ENCODE measurements at places on chromosomes 4 and X.
A peak's percentile ranks its signal among the peaks of the same experiment; 100 is the strongest.

DNA sequence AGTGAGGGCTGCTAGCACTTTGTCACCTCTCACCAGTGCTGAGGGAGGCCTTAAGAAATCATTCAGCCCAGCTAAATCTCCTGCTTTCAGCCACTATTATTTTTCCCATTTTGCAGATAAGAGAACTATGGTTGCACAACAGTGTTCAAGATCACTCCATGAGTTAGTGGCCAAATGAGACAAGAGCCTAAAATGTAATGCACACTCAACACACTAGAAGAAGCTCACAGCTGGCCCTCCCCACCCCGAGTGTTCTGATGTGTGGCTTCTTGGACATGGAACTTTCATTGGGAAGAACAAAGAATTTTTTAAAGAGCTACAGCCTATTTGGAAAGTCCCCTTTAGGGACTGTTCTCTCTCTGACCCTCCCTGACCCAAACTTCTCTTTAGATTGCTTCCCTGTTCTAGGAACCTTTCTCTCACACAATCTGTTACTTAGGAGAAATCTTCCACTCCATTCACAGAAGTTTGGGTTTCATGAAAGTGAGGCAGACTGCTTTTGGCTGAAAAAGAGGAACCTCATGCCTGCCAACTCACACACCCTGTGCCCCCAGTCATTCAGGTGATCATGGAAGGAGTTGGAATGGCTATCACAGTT, 44.0 kb upstream of the CT47C1 start:
- DNase-seq, result no peak

DNA sequence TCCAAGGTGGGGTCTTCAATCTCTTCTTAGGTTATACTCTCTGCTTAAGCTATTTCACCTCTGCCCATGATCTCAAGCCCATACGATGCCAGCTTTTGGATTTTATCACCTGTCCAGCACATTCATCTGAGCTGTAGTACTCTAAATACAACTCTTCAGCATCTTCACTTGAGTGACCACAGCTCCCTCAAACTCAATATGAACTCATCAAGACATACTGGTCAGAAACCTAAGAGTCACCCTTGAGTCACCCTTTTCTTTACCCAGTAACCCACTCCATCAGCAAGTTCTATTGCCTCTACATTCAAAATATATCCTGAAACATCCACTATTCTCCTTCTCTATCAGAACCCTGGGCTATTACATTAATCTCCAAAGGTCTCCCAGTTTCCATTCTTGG, 69.4 kb downstream of the DCHS2 start:
- DNase-seq, result no peak

GRCh38 chr4:121307445-121308327, 73.1 kb downstream of the QRFPR start:
- DNase-seq, result peak; percentile 21

DNA sequence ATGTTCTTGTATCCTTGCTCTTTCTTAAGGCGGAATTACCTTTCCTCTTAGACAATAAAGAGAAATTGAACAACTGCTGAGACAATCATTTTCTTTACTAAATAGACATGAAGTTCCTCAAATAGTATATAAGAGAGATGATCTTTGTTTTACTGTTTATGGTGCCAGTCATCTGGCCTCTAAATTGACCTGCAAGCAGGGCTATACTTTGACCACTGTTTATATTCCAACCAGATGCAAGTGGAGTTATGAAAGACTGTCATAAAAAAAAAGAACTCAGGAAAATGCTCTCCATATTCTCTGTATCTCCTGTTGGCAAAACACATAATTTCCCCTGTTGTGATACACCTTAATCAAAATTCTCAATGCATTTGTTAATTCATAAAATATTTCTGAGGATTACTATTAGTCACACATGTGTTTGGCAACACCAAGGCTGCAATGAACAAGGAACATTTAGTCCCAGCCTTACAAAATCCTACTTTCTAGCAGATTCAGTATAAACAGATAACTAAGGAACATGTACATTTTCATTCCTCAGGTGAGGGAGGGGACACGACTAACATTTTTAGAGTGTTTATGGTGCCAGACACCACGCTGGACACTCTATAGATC, 562.3 kb downstream of the KCNIP4 start:
- DNase-seq, result no peak

DNA sequence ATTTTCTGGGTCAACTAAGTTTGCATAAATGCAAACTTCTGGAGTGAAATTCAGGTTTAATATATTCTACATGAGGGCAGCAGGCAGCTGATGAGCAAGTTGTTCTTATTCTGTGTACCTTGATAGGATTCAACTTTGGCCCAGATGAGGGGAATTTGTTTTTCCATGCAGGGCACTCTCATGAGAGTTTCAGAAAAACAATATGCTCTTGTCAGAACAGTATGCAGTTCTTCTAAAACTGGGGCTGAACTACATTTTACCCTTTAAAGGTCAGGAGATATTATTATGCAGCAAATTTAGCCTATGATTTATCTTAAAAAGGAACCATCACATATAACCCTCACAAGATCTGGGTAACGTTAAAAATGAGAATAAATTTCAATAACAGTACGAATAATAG, 19.2 kb downstream of the GPRIN3 start:
- no peak for DNase-seq

- no peak for DNase-seq
Measured at GRCh38 chr4:40321574-40322275, 13.4 kb upstream of the CHRNA9 start.

- DNase-seq, result no peak
Measured at GRCh38 chrX:112627206-112627605, 52.5 kb downstream of the LHFPL1 start.

DNA sequence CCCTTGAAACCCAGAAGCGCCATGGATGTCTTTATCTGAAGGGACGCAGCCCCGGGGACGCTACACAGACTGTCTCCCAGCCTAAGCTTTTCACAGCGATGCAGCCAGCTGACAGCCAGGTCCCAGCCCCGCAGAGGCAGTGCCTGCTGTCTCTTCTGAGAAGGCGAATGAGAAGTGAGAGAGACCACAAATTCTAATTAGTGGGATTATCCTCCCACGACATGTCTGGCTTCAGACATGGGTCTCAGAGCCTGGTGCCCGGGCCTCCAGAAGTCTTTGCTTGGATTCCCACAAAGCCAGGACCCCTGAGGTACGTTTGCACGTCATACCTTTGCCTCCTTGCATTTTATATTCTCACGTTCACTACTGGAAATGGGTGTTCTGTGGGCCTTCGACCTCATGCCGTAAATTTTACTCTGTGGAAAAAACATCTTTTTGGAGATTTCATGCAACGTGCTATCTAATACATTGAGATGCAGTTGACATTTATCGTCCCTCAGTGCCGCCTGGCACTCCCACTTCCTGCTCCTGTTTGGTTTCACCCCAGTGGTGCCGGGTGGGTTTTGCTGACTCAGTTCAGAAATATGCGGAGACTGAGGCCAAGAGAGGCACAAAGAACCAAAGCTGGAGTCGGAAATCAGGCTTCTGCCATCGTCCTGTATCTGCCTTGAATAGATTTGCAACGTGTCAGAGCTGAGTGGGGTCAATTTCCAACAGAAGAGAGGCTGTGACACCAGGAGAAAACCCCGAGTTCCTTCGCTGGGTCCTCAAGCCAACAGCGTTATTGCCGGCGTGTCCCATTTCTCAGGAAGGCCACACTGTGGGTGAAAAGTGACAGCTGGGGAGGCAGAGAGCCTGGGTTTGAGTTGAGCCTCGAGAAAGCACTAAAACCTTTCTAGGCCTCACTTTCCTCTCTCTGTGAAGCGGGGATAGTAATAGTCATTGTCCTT, 114.4 kb downstream of the STK32B start:
- DNase-seq, result no peak

DNA sequence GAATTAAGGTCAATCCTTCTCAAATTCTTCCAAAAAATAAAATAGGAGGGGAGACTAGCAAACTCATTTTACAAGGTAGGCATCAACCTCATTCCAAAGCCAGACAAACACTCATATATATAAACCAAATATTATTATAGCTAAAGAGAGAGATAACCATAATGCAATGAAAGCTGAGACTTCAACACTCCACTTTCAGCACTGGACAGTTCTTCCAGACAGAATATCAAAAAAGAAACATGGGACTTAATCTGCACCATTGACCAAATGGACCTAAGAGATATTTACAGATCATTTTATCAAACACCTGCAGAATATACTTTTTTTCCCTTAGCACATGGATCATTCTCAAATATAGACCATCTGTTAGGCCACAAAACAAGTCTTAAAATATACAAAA, 15.5 kb upstream of the EDA2R start:
- no peak for DNase-seq

- DNase-seq, result no peak
Measured at GRCh38 chr4:58064653-58065052, 954.5 kb upstream of the IGFBP7 start.

DNA sequence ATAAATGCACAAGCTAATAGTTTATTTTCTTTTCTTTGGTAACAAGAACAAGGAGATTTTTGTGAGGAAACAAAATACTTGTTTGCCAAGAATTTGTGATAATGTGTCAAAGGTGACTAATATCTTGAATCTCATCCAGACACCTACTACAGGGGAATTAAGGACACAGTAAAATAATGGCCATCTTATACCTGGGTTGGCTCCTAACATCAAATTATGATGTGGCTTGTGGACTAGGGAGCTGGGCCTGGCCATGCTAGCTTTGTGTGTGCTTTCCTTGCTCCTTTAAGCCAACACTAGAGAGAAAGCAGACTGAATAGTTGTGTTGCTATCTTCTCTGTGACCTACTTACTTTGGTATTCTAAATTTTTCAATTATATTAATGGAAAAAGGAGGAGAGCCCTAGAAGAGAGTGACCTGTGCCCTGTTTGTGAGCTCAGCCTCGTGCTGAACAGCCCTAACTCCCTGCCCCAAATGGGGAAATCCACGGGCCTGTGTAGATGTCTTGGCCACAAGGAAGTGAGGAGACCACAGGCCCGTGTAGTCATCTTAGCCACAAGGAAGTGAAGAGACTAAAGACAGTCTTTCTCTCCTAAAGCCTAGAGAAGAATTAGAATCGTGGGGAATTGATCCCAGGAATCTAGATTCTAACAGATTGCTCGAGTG, 23.3 kb downstream of the ARHGAP24 start:
- DNase-seq, result no peak

DNA sequence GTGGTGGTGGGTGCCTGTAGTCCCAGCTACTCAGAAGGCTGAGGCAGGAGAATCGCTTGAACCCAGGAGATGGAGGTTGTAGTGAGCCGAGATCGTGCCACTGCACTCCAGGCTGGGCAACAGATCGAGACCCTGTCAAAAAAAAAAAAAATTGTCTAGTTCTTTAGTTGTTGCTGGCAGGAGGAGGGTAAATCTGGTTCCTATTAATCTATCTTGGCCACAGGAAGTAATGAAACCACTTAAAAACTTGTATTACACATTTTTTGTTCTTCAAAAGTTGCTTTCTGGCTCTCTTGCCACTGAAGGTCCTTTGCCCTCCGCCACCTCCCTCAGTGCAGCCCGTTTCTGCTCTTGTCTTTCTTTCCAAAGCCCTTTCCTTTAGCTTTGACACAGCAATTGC, 102.9 kb upstream of the ARSJ start:
- DNase-seq, result no peak

DNA sequence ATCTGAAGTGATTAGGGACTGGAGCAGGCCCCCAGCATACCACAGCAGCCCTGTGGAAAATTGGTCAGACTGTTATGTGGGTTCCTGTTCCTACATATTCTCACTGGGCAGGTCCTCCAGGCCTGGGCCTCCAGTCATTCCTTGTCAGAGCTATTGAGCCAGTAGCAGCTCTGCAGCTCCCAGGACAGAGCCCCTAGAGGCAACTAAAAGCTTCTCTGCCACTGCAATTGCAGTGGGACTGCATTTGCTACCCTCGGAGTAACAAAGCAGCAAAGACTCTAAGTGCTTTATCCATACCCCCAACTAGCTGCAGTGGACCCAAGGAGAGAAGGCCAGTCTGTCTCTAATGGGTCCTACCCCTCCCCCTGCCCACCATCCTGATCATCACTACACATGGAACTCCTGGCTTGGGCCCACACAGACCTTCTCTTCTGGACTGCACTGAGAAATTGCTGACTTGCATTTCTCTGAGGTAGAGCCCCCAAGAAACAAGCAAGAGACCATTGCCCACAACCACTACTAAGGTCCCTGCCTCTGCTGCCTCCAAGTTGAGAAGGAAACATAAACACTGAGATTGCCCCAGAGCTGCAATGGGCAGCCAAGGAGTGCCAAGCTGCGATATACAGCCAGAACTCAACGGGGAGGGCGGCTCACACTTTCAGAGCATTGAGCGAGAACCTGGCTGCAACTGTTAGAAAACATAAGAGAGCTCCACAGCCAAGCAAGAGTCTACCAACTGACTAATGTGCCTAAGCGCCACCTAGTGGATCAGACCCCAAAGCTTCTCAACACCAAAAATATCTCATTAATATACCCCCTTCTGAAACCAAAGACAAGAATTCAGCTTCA, 738.7 kb upstream of the NDST4 start:
- DNase-seq, result no peak

- no peak for DNase-seq
Measured at GRCh38 chr4:7371210-7371941, 63.4 kb downstream of the PSAPL1 start.

GRCh38 chrX:154986826-154987575, 35.5 kb downstream of the F8 start:
- no peak for DNase-seq

DNA sequence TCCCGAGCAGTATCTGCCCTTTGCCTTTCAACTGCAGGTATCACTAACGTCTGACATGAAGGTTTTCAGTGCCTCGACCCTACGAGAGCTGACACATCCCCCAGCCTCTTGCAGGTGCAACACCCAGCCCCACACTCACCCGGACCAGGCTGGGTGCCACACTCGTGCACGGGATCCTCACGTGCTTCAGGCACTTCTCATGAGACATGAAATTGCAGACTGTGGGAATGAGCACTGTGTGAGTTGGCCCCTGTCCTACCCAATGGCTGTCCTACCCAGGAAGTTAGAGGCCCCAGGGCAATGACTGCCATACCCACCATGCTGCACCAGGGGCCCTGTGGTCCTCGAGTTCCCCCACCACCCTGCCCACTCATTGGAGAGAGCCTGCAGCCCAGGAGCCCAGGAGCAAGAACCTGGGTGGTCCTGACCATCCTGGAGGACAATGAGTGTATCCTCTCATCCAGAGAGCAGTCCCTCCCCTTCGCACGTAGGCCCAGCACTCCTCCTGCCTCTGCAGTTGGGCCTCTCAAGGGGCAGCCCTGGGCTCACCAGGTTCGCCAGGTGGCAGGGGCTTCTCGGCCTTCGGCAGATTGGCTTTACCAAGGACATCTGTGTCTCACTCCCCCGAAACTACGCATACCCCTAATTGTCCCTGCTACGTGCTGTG, 2.4 kb downstream of the DGKQ start:
- no peak for DNase-seq

DNA sequence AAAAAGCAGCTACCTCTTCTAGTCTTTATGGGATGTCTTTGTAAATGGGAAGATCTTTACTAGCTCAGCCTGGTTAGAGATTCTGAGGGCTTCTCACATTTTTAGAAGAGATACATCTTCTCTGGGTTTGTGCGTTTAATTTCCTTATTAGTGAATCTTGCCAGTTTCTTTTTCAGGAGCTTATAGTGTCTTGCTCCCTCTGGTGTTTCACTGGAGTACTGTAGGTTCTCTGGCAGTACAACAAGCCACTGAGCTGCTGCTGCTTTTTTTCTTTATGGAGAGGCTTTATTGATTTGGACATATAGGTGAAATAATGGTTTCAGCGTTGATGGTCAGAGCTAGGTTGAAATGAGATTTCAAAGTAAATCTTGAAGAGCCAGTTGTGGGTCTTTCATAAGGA, 82.9 kb downstream of the LAS1L start:
- peak; percentile 33 for DNase-seq

GRCh38 chr4:40192114-40193015, 4.5 kb upstream of the RHOH start:
- DNase-seq, result no peak

- no peak for DNase-seq
Measured at GRCh38 chr4:168028970-168029597, 63.3 kb upstream of the ANXA10 start.
